ENCODE measurements at places on chromosomes 6 and 20.

- DNase-seq = no peak
These were observed 13.3 kb upstream of the WTAP start for GRCh38 chr6:159713984-159714383.

DNA sequence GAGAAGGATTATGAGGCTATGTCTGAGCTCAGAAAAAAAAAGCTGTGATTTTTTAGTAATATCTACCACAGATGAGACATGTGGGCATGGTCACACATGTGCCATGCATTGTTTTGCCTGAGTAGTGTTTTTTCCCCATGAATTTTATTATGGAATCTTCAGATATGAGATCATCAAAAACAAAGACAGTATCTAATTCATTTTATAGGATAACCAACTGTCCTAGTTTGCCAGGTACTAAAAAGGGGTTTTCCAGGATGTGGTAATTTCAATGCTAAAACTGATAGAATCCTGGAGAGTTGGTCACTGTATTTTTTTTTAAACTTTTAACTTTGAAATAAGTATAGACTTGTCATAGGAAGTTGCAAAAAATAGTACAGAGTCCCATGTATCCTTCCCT, 127.4 kb upstream of the MAP3K7 start:
- DNase-seq = no peak

GRCh38 chr6:169287675-169288074, 34.0 kb upstream of the THBS2 start:
- DNase-seq = no peak

DNA sequence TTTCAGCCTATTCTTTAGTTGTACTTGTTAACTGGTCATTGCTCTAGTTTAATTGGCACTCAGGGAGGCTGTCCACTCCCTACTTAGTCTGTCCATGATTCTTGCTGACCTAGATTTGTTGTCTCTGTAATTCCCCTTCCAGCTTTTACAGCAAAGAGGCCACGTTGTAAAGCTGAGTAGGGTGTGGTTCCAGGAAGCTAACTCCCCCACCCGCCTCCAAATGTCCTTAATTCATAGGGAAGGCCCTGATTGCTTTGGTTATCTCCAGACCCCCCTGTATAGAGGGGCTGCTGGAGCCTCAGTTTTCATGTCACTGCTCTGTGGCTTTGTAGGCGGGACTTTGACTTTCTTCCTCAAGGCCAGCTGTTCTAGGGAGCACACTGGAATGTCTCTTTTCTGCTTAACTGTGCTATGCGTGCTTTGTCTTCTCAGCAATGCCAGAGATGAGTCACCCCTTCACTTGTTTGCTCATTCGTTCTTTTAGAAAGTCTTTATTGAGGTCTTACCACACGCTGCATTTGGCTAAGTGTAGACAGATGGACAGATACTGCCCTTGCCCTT, 175.1 kb upstream of the JAG1 start:
- DNase-seq = no peak

GRCh38 chr6:42316981-42317380, 99.3 kb upstream of the MRPS10 start:
- DNase-seq = no peak

DNA sequence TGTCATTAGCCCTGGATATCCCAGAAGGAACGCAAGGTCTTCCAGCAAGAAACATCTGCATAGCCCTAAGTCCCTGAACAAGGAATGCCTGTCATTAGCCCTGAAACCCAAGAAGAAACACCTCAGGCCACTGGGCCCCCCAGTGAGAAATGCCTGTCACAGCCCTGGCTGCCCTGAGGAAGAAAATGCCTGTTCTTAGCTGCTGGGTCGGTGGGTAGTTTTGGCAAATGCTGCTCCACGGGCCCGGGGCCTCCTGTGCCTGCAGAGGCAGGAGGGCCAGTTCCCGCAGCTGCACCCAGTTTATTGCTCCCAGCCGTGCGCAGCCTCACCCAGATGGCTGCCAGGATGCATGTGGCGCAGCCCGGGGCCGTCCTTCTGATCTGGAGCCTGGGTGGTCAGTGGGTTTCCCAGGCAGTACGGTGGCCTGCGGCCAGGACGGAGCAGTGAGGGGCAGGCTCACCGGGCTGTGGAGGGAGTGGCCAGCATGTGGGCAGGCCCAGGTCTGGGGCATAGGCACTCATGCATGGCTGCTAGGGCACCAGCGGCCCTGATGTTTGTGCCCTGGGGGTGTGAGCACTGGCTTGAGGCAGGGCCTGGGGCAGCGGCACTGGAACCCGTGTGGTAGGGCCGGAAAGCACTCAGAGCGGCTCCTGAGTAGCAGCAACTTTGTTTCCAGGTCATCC, 219.0 kb downstream of the ERMARD start:
- DNase-seq = no peak

GRCh38 chr6:159499034-159499433, 194.0 kb downstream of the SOD2 start:
- DNase-seq = no peak

DNA sequence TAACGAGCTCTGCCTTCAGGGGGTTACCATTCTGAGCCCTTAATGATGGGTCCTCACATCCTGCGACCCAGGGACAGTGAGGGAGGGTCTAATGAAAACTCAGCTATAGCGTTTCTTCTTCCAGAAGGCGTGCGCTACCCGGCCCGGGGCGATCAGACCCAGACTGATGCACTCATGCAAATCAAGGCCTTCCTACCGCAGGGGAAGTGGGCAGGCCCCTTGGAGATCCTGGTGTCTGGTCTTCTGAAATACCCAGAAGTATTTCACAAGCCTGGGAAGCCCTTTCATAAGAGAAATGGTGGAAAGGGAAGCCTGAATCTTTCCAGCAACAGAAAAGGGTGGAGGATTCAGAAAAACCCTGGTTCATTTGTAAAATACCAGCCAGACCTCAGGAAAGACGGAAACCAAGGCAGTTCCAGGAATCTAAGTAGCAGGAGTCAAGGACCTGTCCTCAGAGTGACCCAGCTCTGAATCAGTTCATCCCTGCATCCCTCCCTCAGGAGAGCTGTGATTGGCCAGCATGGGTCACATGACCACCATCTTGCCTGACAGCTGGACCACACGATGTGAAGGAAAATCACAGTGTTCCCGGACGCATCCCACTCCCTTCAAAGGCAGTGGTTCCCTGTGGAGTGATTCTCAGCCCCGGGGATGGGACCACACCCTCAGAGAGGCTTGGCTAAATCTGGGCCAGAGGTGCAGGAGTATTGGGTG, 12.7 kb downstream of the BFSP1 start:
- no peak for DNase-seq

GRCh38 chr20:60007464-60007863, 49.2 kb downstream of the CDH26 start:
- DNase-seq = no peak
